ENCODE measurements at places on chromosomes 4 and X. TPM values are rescaled to one million over a fixed set of nuclear protein-coding genes. Genes with fewer than 3 reads are reported as not detected.

The SMIM10 gene
- 6.6 TPM for total RNA-seq

The TCEAL7 gene
- total RNA-seq: 52.5 TPM

The MAGEA4 gene
- total RNA-seq: not detected

The GAGE1 gene
- total RNA-seq: not detected

The NPY1R gene
- total RNA-seq: 0.09 TPM

The GC gene
- total RNA-seq: not detected

The G6PD gene
- 45.5 TPM for total RNA-seq

The SLC6A14 gene
- total RNA-seq: not detected

Data from fibroblast of the aortic adventitia (primary cell).